Hepatocyte (in vitro differentiated cells): ENCODE measurements at places on chromosomes 11 and 22.

DNA sequence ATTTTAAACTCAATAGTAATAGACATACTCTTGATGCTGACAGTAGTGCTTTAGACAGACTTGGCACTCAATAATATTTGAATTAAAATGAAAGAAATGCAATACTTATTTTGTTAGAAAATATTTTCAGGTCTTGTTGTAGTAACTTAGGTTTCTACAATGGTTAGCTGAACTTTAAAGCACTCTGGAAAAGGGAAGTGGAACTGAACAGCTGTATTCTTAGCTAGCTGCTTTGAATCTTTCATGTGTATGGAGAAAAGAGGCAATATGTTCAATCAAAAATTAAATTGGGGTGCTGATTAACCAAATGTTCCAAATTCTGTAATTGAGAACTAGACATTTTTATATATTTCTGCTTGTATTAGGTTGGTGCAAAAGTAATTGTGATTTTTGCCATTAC, 517.9 kb upstream of the RAG2 start:
- H3K4me3 ChIP-seq: no peak overlapping the region
- no peak overlapping the region for H3K27ac ChIP-seq
- H3K4me1 ChIP-seq: no peaks in the 10 kb centered on the region
- H3K36me3 ChIP-seq: no peaks in the 10 kb centered on the region
- DNase-seq: no peak

- no peak for DNase-seq
- no peak overlapping the region for H3K27ac ChIP-seq
- no peak overlapping the region for H3K4me3 ChIP-seq
- H3K27me3 ChIP-seq: no peaks in the 10 kb centered on the region
- no peaks in the 10 kb centered on the region for H3K4me1 ChIP-seq
These were observed 19.3 kb upstream of the TMEM9B start for GRCh38 chr11:8983552-8983951.

- no peaks in the 10 kb centered on the region for H3K4me1 ChIP-seq
- H3K27ac ChIP-seq: no peak overlapping the region
- DNase-seq: no peak
- no peaks in the 10 kb centered on the region for H3K27me3 ChIP-seq
- peaks cover 8% of the 10 kb centered on the region for H3K36me3 ChIP-seq
- no peak overlapping the region for H3K4me3 ChIP-seq
These were observed 39.0 kb downstream of the DDX10 start for GRCh38 chr11:108703916-108704315.

GRCh38 chr11:20055312-20055711, 105.0 kb downstream of the DBX1 start:
- no peaks in the 10 kb centered on the region for H3K27me3 ChIP-seq
- peaks cover 19% of the 10 kb centered on the region for H3K4me1 ChIP-seq
- no peaks in the 10 kb centered on the region for H3K36me3 ChIP-seq
- no peak for DNase-seq

DNA sequence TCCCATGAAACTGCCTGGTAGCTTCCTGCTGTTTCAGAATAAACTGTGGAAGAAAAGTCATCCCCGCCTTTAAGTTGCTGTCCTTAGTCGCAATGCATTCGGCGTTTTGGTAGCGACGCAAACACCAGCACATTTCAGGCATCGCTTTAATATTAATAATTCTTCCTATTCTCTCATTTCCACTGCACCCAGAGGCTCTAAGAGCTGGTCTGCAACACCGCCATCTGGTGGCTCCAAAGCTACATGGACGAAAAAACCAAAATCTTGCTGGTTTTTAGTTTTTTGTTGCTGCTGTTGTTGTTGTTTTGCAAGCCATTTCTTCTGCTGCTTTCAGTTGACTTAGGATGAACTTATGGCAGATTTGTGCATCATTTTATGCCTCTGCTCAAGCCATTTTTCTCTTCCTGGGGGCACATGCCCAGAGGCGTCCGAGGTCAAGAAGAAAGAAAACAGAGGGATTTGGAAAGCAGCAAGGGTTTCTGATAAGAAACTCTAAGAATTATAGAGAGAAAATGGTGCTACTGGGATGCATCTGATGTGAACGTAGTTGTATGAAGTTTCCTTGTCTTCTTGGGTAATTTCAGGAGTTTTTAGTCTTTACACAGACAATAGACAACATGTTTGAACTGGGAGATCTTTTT, 345.4 kb upstream of the KIRREL3 start:
- DNase-seq: peak; percentile 64
- no peaks in the 10 kb centered on the region for H3K36me3 ChIP-seq
- no peak overlapping the region for H3K27ac ChIP-seq
- peaks cover 4% of the 10 kb centered on the region for H3K27me3 ChIP-seq

DNA sequence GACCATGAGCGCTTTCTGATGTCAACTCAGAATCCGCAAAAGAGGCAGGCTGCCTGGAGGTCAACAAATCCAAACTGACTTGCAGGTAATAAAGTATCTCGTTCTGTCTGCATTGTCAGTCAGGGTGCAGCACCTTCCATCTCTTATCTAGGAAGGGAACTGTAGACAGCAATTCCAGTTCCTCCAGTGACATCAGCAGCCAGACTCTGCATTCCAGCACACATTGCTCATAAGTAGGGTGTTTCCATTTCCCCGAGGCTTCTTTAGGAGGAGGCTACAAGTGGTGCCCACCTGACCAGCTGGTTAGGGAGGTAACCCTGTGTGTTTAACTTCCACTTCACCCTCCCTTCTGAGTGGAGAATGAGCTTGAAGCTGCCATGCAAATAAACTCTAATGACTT, 53.3 kb downstream of the NTM start:
- no peaks in the 10 kb centered on the region for H3K36me3 ChIP-seq
- DNase-seq: peak; percentile 81
- H3K4me1 ChIP-seq: no peaks in the 10 kb centered on the region
- no peaks in the 10 kb centered on the region for H3K27me3 ChIP-seq
- H3K27ac ChIP-seq: peak overlapping the region; percentile 85
